ENCODE measurements at places on chromosomes 11 and 22. TPM values are rescaled to one million over a fixed set of nuclear protein-coding genes. Genes with fewer than 3 reads are reported as not detected.
A peak's percentile ranks its signal among the peaks of the same experiment; 100 is the strongest.

C11orf87 gene
- not detected for total RNA-seq

TST gene
- 52.0 TPM for total RNA-seq

ALDH3B2 gene
- 0.79 TPM for total RNA-seq

CLDN5 gene
- 86.9 TPM for total RNA-seq

A4GALT gene
- total RNA-seq: 21.3 TPM

OR8D1 gene
- not detected for total RNA-seq

GRCh38 chr11:78542007-78542406 lies 32.7 kb downstream of the NARS2 start:
- DNase-seq: no peak

DNA sequence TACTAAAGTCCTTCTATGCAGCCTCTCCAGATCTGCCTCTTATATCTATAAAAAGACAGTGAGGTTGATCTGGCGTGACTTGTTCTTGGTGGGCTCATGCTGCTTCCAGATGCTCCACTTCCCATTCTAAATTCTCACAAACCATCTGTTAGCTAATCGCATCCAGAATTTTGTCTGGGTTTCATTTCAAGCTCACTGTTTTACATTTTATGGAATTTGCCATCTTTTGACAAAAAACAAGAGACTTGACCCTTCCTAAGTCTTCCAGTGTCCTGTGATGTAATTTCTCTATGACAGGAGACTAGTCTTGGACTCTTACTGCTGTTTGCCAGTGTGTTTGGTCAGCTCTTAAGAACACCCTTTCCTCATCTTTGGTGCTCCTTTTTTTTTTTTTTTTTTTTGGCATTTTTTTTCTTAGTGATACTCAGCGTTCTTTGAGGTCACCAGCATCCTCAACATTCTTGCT lies 23.0 kb downstream of the CRKL start:
- no peak for DNase-seq

GRCh38 chr22:38142606-38143005 lies 32.1 kb upstream of the BAIAP2L2 start:
- DNase-seq: no peak

DNA sequence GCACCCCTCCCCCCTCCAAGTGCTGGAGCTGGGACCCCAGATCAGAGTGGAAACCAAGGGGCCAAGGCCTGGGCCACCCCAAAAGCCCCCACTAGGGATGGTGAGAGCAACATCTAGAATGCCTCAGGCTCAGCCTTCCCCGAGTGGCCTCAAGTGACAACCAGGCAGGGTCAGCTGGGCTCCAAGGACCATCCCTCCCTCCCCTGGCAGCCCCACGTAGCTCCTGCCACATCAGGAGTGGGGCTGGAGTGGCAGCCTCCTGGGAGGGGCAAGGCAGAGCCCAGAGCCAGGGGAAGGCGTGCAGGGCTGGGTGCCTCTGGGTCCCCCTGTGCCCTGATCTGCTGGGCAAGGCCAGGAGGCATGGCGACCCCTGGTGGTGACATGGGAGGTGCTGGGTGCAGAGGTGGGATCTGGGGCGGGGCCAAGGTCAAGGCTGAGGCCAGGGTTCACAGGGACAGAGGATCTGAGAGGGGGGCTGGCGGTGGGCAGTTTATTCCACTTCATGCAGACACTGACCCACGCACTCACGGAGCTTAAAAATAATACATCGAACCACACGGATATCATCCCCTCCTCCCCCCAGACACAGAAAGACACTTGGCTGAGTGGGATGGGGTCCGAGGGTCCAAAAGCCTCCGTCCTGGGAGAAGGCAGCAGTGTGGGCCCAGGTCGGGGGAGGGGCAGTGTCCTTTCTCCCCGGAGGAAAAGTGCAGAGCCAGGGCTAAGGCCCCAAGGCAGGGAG lies 15.8 kb upstream of the EHD1 start:
- DNase-seq: peak; percentile 97

DNA sequence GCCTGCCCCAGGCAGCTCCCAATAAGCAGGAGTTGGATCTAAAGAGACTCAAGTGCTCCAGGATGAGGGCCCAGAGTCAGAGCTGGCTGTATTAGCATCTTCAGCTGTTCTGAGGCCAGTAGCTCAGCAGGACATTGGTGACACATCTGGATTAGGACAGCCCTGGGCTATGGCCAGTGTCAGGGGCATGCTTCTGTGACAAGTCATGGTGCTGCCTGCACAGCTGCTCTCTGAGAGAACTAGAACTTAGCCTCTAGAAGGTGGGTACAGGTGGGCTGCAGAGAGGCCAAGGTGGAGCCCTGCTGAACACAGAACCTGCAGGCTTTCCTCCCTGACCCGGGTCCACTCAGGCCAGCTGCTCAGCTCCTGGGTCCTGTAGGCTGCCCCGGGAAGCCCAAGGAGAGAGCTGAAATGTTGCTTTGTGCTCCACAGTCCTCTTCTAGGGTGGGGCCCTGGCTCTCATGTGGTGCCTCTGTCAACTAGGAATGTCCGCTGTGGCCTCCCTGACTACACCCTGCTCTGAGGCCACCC lies 426.9 kb downstream of the SOX6 start:
- no peak for DNase-seq

DNA sequence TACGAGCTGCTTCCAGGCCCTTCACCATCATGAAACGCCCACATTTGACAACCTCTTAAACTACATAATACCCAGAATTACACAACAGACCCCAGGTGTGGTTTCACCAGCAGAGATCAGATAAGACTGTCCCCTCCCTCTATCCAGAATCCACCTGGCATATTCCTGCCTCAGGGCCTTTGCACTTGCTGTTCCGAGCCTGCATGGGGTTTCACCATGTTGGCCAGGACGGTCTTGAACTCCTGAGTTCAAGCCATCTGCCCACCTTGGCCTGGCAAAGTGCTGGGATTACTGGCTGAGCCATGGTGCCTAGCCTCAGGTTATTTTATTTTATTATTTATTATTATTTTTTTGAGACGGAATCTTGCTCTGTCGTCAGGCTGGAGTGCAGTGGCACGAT lies 73.4 kb downstream of the FBXO7 start:
- no peak for DNase-seq

GRCh38 chr11:68439355-68440065 lies 21.0 kb upstream of the PPP6R3 start:
- peak; percentile 66 for DNase-seq

GRCh38 chr11:112525844-112526590 lies 265.4 kb upstream of the PLET1 start:
- no peak for DNase-seq

DNA sequence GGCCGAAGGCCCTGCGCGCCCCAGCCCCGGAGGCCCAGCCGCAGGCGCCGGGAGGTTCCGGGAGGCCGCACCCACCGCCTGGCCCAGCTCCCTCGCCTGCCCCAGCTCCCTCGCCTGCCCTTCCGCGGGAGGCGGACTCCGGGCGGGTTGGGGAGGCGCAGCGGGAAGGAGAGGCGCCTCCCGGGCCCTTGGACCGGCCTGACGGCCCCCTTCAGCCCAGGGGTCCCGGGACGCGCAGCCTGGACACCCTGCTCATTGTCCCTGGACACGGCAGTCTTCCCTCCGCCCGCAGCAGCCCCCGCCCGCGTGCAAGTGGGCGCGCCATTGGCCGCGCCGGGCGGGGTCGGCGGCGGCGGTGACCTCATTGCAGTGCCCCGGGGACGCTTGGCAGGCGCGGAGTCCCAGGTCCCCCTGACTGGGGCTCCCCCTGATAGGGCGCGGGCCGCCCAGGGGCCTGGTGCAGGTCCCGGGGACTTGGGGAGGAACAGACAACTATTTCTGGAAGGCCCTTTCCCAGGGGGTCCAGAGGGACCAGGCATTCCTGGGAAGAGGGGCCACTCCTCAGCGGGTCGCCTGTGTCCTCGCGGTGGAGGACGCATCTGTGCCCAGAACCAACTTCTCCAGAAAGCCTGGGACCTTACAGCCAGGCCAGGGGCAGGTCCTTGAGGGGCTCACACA lies 501 bp downstream of the CD151 start:
- DNase-seq: no peak

- DNase-seq: peak; percentile 63
These were observed 10.5 kb downstream of the TOLLIP start for GRCh38 chr11:1298695-1299492.
